Right forelimb (tissue), 1 donor: ENCODE measurements at places on chromosomes 1 and 21.

DNA sequence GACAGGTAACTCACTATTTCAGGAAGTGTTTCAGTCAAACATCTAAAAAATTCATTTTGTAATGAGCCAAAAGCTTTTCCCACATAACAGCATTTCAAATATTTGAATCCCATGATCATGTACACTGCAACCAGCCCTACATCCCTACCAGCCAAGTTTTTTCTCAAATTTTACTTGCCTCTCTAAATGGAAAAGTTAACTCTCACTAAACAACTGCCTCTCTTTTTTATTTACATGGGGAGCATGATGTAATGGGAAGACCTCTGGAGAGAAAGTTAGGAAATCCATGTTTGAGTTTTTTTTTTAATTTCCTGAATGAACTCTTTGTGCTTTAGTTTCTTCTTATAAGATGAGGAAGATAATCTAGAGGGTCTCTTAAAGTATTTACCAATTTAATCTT is 70.5 kb downstream of the TTLL7 start:
- DNase-seq = no peak

- no peak for DNase-seq
These were observed 2.1 kb downstream of the MNDA start for GRCh38 chr1:158833264-158833663.

DNA sequence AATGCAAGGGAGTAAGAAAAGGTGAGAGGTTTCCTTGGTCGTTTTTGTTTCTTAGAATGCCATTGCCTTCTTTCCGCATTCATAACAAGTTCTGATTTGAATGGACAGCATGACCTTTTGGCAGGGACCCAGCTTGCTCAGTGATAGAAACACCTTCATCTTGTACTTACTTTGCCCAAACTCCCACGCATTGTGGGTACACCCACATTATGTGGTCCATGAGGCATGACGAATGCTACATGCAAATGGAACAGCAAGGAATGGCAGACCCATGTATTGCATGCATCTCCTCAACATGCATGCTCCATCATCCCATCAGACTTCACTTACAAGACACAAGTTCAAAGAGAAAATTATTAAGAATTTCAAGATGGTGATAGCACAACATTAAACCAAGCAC is 102.8 kb downstream of the CDC7 start:
- no peak for DNase-seq

- DNase-seq = no peak
These were observed 137.6 kb upstream of the USP24 start for GRCh38 chr1:55352811-55353180.

- no peak for DNase-seq
These were observed 54.0 kb upstream of the RASAL2 start for GRCh38 chr1:178039891-178040290.

GRCh38 chr1:91751275-91751674 is 134.7 kb downstream of the TGFBR3 start:
- DNase-seq = no peak

GRCh38 chr1:233040494-233040893 is 90.1 kb downstream of the NTPCR start:
- DNase-seq = no peak

- no peak for DNase-seq
These were observed 586.9 kb downstream of the AGBL4 start for GRCh38 chr1:49436865-49437264.

DNA sequence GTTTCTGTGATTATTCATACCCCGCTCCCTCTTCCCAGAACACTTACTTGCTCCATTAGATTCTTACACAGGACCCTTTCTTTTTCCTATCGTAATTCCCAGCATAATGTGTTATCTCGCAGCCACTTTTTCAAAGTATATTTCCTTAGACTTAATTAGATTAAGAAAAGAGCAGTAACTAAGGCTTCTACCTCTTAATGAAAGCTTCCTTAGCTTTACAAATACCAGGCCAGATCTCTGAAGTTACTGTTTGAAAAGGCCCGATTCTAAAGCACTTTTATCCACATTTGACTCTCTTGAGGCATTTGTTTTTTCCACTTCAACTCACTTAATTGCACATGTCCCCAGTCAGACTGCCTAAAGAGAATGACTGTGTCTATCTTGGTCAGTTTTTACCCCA is 1264.3 kb upstream of the ADGRL2 start:
- no peak for DNase-seq

DNA sequence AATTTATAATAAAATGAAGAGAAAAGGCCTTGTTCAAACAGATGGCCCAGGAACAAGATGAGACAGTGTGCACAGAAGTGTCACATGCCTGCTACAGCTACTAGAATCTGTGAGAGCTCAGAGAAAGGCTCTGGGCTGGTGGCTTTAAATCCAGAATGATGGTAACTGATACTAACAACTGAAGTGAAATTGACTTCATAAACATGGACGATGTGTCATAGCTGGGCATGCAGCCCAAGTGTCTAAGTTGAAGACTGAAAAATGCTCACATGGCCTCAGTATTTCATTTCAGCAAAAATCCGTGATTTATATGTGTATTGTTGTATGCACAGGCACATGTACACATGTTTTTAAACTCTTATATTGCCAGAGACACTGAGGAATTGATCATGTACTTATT is 208.3 kb upstream of the RUNX1 start:
- DNase-seq = peak; percentile 78

- no peak for DNase-seq
These were observed 85.8 kb downstream of the GLIS1 start for GRCh38 chr1:53653200-53653575.

- no peak for DNase-seq
These were observed 40.9 kb upstream of the EPS8L3 start for GRCh38 chr1:109804660-109805059.

DNA sequence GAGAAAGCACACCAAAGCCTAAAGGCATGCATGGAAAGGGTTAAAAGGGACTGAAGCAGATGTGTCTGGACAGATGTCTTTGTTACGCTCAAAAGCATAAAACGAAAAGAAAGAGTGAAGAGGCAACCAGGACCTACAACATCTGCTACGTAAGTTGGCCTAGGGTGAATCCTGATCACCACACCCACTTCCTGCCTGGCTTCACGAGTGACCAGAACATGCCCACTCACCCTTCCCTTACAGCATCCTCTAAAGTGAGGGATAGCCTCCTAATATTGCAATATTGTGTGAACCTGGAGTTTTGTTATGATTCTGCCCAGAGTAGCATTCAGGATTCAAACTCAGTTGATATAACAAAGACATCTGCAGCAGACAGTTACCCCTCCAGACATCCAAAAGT is 10.6 kb upstream of the OLIG2 start:
- no peak for DNase-seq

DNA sequence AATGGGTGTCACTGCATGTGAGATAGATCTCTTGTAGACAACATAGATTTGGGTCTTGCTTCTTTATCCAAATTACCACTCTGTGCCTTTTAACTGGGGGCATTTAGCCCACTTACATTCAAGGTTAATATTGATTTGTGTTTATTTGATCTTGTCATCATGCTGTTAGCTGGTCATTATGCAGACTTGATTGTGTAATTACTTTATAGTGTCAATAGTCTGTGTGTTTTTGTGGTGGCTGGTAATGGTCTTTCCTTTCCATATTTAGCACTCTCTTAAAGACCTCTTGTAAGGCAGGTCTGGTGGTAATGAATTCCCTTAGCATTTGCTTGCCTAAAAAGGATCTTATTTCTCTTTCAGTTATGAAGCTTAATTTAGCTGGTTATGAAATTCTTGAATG is 29.6 kb downstream of the ZNF691 start:
- DNase-seq = no peak

DNA sequence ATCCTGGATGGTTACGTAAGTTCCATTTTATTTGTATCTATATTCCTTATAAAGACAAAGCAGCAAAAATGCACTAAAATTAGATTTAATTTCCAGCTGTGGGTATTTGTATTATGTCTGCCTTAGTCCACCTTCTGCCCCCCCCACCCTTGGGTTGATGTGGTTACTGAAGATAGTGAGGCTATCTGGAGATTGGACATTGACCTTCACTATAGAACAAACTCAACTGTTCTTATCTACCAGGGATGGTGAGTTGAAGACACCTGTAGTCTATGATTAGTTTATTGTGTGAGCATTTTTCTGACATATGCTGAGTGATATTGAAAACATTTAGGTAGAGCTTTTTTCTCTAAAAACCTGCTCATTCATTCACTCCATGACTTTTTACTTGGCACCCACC is 122.2 kb downstream of the NFIA start:
- DNase-seq = no peak

DNA sequence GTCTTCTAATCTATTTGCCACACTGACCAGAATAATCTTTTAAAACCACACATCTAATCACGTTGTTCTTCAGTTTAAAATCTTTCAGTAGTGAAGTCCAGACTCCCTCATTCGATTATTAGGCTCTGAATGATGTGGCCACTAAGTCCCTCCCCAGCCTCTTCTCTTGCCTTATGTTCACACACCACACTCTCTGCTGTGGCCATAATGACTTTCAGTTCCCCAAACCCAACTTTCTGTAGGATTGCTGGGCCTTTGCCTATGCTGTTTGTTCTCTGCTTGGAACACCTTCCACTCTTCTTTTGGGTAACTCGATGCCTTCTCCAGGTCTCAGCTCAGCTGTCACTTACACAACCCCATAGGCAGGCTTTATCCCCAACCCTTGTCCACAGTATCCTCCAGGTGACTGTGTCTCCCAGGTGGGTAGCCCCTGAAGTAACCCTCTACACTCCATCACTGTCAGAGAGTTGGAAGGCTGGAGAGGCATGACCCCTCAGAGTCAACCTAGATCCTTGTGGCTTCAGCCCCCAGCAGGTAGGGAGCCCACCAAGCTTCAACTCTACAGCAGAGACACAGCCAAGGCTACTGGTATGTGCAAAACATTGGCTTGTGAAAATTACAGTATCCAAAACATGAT is 8.4 kb upstream of the SLC37A1 start:
- no peak for DNase-seq

GRCh38 chr1:225882694-225883615 is 775 bp upstream of the TMEM63A start:
- peak; percentile 82 for DNase-seq

DNA sequence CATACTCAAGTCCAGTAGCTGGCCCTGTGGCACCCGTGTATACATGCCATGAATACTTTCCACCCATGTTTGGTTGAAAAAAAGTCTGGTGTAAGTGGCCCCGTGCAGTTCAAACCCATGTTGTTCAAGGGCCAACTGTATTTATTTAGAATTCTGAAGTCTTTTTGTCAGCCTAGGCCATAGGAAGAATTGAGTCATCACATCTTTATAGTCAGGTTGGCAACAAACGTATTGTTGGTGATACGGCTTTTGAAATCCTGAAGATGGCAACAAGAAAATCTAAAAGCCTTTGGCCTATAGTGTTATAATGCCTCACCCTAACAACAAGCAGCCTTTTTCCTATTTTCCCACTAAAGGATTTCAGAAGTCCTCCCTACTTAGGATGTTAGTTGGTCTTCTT is 363.6 kb downstream of the PLPP3 start:
- DNase-seq = no peak

DNA sequence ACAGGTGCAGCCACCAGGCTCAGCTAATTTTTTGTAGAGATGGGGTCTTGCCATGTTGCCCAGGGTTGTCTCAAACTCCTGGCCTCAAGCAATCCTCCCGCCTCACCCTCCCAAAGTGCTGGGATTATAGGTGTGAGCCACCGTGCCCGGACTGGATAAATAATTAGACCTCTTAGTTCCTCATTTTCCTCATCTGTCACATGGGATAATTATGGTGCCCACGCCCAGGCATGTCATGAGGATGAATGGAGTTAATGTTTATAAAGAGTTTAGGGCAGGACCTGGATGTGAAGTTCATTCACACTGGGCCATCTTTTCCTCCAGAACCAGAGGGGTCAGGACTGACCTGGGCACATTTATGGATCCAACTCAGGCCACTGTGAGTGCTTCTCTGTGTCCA is 23.7 kb downstream of the PADI3 start:
- no peak for DNase-seq

- DNase-seq = no peak
These were observed 1.9 kb upstream of the PRMT2 start for GRCh38 chr21:46633566-46633965.

DNA sequence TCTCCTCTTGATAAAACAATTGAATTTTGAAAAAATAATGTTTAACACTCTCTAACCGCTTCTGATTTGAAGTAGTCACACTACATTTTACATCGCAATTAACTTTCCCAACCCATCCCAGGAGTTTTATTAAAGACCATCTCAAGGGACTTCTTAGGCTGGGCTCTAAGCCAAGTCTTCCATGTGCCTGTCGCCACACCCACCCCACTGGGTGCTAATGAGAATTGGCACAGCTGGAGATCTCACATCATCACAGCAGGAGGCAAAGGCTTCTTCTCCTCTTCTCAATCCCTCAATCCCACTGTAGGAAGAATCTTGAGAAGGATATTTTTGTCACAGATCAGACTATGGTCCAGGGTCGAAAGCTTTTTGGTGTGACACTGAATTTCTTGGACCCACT is 328.9 kb downstream of the NUF2 start:
- DNase-seq = no peak

GRCh38 chr1:41365772-41366454 is 4.7 kb downstream of the FOXO6 start:
- DNase-seq = no peak

DNA sequence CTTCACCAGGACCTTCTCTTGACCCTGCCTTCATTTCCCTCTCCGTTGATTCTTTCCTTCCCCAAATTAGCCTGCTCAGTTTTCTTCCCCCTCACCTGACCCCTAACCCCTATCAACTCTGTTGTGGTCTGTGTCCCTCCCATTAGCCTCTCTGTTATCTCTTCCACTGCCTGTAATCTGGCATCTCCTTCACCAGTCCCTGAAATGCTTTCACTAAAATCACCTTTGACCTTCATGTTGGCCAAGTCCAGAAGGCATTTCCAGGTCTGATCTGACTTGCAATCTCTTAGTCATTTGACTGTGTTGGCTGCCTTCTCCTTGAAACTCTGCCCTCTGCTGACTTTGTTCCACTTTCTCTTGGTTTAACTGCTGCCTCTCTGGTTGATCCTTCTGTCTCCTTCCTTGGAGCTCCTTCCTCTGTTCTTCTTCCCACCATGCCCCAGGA is 28.2 kb downstream of the ATP8B2 start:
- DNase-seq = no peak

- DNase-seq = no peak
These were observed 18.7 kb downstream of the RIPK4 start for GRCh38 chr21:41747943-41748738.

- DNase-seq = no peak
These were observed 178.9 kb upstream of the IVNS1ABP start for GRCh38 chr1:185495898-185496297.

DNA sequence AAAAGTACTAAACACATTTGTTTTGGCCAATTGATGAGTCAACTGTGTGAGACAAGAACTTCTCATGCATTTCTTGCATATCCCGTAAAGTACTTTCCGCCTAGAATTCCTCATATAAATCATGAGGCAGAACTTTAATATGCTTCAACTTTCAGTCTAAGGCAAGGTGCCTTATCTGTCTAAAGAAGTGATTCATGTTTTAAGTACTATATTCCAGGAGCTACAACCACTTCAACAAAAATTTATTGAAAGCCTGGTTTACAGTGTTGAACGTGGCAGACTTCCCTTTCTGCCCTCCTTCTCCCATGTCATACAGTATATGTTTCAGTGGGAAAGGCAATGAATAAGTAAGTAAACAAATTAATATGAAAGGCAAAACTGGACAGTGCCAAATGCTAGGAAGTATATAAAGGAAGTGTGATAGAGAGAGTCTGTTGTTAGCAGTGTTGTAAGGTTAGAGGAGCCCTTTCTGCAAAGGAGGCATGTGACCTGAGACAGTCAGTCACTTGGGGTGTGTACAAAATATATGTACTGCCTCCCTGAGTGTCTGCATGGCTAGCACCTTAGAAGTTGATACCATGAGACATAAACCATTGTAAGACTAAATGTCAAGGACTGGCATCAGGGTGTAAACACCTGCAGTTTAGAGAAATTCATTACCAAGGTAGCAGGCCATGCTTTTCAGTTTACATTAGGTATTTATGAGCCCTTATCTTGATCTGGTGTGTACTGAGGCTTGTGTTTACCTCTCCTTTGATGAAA is 362.2 kb downstream of the SRGAP2C start:
- DNase-seq = no peak
